ENCODE measurements at places on chromosomes 12 and 14.

DNA sequence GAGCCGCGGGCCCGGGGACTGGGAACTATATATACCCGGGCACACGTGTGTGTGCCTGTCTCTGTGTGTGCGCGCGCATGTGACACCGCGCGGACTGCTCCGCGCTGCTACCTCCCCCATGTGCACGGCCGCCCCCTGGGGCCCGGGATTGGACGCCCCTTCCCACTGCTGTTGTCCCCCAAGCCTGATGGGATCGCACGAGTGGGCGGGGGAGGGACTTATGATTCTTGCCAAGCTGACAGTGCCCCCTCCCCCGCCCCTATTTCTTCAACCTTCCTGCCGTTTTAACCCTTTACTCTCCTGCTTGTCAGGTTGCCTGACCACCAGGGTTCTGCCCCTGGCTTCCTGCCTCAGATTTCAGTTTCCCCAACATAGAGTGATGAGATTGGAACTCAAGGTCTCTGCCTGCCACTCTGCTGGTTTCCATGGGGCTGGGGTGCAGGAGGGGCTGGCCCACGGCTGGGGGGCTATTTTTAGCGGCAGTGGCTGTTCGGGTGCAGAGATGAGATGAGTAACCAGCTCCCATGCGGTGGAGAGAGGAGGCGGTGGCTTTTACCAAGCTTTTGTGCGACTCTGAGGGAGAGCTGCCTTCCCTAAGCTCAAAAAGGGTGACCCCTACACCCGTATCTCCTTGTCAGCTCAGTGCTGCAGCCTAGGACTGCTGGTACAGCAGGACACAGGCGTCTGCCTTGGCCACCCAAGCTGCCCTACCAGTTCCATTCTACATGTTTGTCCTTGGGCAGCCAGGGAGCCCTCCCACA lies at the start of gene DDN:
TSS of gene DDN (minus strand) at position 5 of the 761 bp plus-strand sequence. CDS start 88 bp downstream, outside the sequence.
- no peak for DNase-seq

GRCh38 chr12:108107293-108107692 lies 21.8 kb upstream of the WSCD2 start:
- DNase-seq = no peak

GRCh38 chr14:60840313-60840712 lies 105.8 kb downstream of the MNAT1 start:
- DNase-seq = no peak

- DNase-seq = no peak
These were observed 2.9 kb upstream of the HMGA2 start for GRCh38 chr12:65821336-65821735.

DNA sequence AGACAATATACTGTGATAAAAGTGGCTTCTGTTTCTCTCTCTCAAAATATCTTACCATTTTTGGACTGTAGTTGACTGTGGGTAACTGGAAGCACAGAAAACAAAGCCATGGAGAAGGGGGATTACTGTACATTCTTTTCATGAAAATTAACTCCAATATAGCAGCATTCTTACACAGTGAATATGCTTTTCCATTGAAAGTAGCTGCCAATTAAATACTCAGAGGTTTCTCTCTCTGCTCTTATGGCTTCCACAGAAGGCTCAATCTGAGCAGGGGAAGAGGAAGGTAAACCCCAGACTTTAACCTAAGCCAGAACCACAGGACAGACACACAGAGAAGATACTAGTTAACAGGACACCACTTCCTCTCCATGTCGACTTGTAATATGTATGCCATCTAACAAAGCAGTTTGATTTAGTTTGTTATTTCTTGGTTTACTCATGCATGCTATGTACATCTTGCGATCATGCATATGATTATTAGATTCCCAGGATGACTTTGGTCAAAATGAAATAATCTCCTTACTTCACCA lies 150.2 kb downstream of the SSPN start:
- no peak for DNase-seq

DNA sequence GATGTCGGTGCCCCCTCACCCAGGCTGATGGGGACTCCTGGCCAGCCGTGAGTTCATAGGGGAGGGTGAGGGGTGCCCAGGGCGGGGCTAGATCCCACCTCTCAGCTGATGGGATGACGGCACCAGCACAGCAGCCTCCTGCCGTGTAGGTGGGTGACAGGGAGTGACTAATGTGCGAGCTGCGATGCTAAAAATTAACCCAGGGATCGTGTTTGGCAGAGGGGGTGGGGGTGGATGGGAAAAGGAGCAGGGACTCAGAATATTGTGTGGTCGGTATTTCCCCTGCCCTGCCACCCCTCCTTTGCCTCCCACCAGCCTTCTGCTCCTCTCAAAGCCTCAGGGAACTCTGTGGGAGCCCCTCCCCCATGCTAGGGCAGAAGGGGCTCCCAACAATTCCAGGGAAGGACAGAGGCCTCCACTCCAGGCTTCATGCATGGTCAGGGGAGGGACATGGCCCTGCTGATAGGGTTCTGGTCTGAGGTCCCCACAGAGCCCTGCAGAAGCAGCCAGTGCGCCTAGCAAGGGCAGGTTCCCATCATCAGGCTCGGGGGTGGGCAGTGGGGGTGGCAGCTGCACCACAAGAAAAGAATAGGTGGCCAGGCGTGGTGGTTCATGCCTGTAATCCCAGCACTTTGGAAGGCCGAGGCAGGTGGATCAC lies 12.5 kb downstream of the TAMALIN start:
- no peak for DNase-seq

DNA sequence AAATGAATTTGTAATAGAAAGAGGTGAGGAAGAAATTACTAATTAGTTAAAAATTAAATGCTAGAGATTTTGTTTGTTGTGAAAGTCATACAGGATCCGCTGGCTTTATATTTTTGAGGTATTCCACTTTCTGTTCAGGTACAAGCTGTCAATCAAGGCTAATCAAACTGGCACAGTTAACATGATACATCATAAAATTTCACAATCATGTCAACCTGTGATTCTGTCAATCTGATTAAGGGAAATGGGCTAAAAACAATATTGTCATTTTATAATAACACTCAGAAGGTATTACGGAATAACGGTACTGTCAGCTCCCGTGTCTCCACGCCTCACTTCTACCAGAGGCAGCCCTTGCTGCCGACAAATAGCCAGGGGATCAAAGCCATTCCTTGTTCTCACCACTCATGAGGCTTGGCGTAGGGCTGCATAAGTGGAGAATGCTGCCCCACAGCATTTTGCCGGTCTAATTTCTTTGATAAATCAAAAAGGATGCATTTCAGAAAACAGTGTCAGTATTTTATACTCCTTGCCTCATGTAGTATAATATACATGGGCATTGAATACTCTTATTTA lies 352.9 kb downstream of the NPAS3 start:
- no peak for DNase-seq

Measured in stimulated activated CD4-positive, alpha-beta T cell treated with anti-CD3 and anti-CD28 coated beads, TNF-alpha, amount 100 ng/mL, for 1 hour (primary cell).